ENCODE measurements at places on chromosomes 3 and 15. TPM values are rescaled to one million over a fixed set of nuclear protein-coding genes. Genes with fewer than 3 reads are reported as not detected.

Gene C2CD4A
- total RNA-seq = 0.27 TPM

Gene PP2D1
- total RNA-seq = not detected

Gene AHSG
- not detected for total RNA-seq

Gene IQCB1
- total RNA-seq = 28.4 TPM

Gene GOLGA8G
- not detected for total RNA-seq

Gene PRRT3
- 9.4 TPM for total RNA-seq

Gene SH3BP5
- 8.6 TPM for total RNA-seq

Gene SLC22A13
- 0.36 TPM for total RNA-seq

Gene AMT
- 1.5 TPM for total RNA-seq

Gene MINAR1
- 0.31 TPM for total RNA-seq

Gene GP5
- 0.08 TPM for total RNA-seq

Gene AMOTL2
- not detected for total RNA-seq

Gene CELSR3
- total RNA-seq = 23.6 TPM

Gene GTF2A2
- 233 TPM for total RNA-seq

Gene SV2B
- 0.04 TPM for total RNA-seq

Gene GOLGA6L7
- not detected for total RNA-seq

Gene LSMEM2
- not detected for total RNA-seq

Gene ZPLD1
- not detected for total RNA-seq

Gene CPNE9
- 0.40 TPM for total RNA-seq

Gene C3orf85
- not detected for total RNA-seq

Gene CRABP1
- total RNA-seq = not detected

Gene SKIL
- 21.0 TPM for total RNA-seq

Gene IL17RB
- total RNA-seq = 0.25 TPM

Gene HES1
- total RNA-seq = not detected

Gene NAALADL2
- total RNA-seq = not detected

Gene SLC51A
- total RNA-seq = not detected

Gene PIF1
- 27.8 TPM for total RNA-seq

Gene HACL1
- total RNA-seq = 35.6 TPM

Gene GABRR3
- not detected for total RNA-seq

Gene LRRN1
- total RNA-seq = 0.67 TPM

Gene C15orf62
- 0.25 TPM for total RNA-seq

Gene CCR9
- total RNA-seq = 1.5 TPM

Gene TRAT1
- 21.7 TPM for total RNA-seq

Gene SLC12A1
- total RNA-seq = not detected

Gene GCNT3
- not detected for total RNA-seq

Gene FOXP1
- total RNA-seq = 144 TPM

Gene SPINK8
- total RNA-seq = not detected

Gene MEX3B
- 0.52 TPM for total RNA-seq

Gene GOLGA6A
- total RNA-seq = not detected

Gene SLC9C1
- not detected for total RNA-seq

Gene ACTRT3
- 3.0 TPM for total RNA-seq

Gene MESP1
- 7.3 TPM for total RNA-seq

Gene CLSTN2
- not detected for total RNA-seq

Gene EPB42
- not detected for total RNA-seq

Gene OXTR
- total RNA-seq = 1.0 TPM

Gene HTD2
- total RNA-seq = 12.3 TPM

Gene MYH15
- 0.11 TPM for total RNA-seq

Gene GNB4
- total RNA-seq = 1.4 TPM

Gene CDHR4
- not detected for total RNA-seq

Gene VIPR1
- total RNA-seq = 3.3 TPM

Data from activated CD8-positive, alpha-beta memory T cell treated with anti-CD3 and anti-CD28 coated beads for 36 hours (primary cell).